Posterior cingulate gyrus (tissue), 11 donors: ENCODE measurements at places on chromosomes 6 and 20.

DNA sequence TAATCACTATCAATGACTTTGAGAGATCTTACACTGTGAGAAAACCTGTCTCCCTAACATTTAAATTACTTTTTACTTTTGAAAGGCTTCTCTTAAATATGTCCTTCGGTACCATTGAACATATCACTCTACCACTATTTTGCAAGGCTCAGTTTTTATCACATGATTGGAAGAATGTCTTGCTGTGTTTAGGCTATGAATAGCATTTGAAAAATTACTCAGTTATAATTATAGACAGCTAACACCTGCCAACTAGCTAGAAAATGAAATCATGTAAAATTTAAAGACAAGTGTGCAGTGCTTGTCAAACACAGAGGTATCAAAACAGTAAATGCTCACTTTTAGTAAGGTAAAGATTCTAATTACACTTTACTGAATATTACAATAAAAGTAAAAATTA, 11.0 kb downstream of the SESN1 start:
- no peak for DNase-seq

DNA sequence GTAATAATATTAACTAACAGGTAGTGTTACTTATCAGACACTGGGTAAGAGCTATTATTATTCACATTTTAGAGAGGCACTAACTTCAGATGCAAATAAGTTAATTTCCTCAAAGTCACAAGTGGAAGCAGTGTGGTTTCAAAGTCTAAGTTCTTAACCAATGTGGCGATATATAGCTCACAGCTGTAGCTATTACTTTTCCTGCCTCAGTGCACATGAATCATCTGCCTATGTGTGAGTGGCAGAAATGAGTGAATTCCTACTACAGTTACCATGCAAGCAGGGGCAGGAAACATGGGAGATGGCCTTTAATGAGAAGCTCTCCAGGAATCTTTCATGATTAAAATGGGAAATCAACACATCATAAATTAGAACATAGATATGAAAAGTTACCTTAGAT, 126.2 kb upstream of the EYA4 start:
- no peak for DNase-seq

GRCh38 chr6:11947575-11947974, 64.5 kb upstream of the HIVEP1 start:
- no peak for DNase-seq

DNA sequence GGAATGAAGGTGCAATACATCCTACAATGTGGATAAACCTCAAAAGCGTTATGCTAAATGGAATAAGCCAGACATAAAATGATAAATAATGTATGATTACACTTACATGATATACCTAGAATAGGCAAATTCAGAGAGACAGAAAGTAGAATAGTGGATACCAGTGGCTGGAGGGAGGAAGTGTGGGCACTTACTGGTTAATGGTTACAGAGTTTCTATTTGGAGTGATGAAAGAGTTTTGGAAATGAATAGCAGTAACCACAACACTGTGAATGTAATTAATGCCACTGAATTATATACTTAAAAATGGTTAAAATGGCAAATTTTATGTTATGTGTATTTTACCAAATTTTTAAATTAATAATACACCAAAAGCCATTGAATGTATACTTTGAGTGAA, 71.4 kb upstream of the CST7 start:
- no peak for DNase-seq

- DNase-seq = no peak
Observed at GRCh38 chr6:166437661-166438060, 54.9 kb upstream of the MPC1 start.

- DNase-seq = peak; percentile 86
Observed at GRCh38 chr6:144094731-144095133, 641 bp downstream of the SF3B5 start.

DNA sequence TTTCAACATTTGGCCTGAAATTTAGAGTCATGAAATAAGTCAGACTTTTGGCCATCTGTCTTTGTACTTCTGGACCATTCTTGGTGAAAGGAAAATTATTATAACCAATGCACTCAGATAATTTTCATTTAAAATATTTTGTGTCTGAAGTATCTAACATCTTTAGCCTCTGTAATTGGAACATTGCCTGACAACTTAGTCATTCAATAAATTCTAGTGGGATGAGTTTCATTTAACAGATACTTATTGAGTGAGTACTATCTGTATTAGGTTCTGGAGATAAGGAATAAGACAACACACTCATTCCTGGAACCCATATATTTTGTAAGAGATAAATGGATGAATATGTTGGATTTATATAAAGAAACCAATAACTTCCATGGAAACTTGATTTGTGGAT, 536.0 kb downstream of the BCKDHB start:
- DNase-seq = no peak

- DNase-seq = no peak
Observed at GRCh38 chr6:131813991-131814390, 6.2 kb downstream of the ENPP1 start.

DNA sequence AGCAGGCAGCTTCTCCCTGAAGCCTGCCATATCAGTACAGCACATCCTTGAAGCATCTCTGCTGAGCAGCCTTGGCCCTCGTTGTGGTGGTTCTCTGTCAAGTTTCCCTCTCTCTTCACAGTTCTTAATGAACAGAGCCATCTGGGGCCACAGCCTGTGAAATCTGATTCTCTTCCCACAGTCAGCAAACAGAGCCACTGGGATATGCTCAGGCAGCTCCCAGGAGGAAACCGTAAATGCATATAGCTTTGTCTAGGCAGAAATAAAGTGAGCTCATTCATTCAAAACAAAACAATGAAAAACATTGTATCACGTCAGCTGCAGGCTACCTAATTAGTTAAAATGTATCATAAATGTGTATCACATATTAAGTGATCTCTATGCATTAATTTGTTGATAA, 80.3 kb downstream of the TBC1D7 start:
- DNase-seq = peak; percentile 33

GRCh38 chr6:136582711-136583471, 32.7 kb upstream of the MAP7 start:
- no peak for DNase-seq

DNA sequence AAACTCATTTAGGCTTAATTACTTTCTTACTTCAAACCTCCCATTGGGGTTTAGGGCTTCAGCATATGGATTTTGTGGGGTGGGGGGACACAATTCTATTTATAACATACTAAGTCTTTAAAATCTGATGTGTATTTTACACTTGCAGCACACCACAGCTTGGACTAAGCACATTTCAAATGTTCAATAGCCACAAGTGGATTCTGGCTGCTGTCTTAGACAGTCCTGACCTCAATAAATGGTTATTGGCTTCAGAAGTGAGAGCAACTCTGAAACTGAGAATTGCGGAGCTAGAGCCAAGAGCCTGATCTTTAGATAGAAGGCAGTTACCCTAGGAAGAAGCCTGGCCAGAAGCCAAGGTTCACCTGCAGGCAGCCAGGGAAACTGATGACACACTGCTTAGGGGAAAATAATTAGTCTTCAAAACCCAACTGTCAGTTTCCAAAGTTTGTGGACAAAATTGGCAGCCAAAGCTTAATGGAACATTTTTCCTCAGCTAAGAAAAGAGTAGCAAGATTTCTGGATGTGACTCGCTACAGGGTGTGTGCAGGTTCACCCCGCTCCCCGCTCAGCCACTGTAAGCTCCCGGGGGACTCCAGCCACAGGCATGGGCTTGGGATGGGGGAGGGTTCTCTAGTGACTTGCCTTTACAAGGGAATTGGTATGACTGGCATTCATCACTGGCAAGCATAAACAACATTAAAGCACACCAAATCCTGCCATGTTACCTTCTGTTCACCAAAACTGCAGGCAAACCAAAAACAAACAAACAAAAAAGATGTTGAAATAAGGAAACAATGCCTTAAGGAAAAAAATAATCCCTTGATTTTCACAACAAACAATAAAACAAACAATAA, 219.8 kb downstream of the TFAP2A start:
- DNase-seq = no peak

GRCh38 chr6:72748759-72749158, 126.9 kb downstream of the KCNQ5 start:
- no peak for DNase-seq

DNA sequence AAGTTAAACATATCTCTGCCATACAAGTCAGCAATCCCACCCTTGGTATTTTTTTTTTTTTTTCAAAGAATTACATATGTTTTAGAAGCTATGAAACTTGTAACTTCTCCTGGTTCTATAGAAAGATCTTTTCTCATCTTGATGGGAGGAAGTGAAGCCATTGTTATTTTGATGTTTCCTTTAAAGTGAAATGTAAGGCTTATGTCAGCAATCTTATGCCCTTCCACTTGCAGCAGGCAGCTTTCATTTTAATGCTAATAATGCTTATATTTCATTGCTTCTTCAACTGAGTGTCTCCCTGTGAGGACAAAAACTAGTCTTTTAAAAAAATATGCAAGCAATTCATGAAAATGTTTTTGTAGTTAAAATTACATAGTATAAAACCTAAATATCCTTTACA, 1614.7 kb downstream of the KHDRBS2 start:
- DNase-seq = no peak

- no peak for DNase-seq
Observed at GRCh38 chr6:133699741-133700385, 189.1 kb upstream of the TCF21 start.

DNA sequence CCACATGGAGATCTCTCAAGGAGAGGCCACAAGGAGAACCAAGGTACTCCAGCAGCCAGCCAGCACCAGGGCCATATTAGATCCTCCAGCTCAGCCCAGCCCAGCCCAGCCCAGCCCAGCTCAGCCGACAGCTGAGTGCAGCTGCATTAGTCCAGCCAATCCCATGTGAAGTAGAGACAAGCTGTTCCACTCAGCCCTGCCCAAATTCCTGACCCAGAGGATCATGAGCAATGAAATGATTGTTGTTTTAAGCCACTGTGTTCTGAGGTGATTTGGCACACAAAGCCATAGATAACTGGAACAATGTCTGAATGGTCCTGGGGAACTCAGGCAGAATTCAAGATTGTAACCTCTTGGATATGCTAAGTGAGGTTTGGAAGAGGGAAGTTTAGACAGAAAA, 59.5 kb upstream of the BMP2 start:
- DNase-seq = no peak

DNA sequence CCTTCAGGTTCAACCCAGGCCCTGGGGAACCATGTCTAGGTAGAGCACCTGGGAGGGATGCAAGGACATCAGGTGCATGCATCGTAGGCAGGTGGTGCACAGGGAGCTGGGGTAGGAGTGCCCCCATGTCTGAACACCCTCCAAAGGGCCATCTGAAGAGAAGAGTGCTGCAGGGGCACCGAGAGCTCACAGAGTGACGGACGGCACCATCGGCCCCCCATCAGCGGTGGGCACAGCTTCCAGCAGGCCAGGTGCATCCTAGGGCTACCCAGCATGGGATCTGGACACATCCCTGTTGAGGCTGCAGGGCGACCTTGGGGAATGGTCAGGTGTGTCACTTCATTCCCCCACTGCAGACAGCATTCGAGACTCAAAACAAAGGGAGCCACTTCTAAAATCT, 138.3 kb upstream of the CDH4 start:
- peak; percentile 62 for DNase-seq

DNA sequence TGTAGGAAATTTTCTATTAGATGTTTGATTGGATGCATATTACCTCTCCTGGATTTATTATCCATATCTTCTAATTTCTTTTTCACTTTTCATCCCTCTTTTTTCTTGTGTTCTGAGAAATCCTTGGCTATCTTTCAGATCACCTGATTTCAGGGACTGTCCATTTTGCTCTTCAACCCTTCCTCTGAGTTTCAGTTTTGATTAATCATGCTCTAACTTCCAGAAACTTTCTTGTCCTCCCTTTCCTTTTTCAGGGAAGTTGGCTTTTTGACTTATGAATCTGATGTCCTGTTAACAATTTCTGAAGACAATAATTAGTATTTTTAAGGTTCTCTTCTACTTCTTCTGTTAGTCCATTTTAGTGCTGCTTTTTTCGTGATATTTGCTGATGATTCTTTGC, 79.1 kb downstream of the FKBP5 start:
- no peak for DNase-seq

DNA sequence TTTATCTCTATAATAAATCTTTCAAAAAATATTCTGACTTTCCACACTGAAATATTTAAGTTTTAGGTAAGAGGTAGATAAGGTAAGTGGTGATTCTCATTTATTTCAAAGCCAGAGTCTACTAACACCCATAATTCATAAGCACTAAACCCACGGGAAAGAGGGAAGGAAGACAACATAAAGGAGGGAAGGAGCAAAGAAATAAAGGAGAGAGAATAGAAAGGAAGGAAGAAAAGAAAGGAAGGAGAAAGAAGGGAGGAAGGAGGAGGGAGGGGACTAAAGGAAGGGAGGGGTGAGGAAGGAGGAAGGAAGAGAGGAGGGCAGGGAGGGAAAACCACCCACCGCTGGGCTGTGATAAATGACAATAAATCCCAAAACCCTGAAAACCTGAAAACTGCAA, 25.2 kb downstream of the MAP3K5 start:
- no peak for DNase-seq

GRCh38 chr6:147392917-147393625, 115.4 kb upstream of the SAMD5 start:
- DNase-seq = no peak

DNA sequence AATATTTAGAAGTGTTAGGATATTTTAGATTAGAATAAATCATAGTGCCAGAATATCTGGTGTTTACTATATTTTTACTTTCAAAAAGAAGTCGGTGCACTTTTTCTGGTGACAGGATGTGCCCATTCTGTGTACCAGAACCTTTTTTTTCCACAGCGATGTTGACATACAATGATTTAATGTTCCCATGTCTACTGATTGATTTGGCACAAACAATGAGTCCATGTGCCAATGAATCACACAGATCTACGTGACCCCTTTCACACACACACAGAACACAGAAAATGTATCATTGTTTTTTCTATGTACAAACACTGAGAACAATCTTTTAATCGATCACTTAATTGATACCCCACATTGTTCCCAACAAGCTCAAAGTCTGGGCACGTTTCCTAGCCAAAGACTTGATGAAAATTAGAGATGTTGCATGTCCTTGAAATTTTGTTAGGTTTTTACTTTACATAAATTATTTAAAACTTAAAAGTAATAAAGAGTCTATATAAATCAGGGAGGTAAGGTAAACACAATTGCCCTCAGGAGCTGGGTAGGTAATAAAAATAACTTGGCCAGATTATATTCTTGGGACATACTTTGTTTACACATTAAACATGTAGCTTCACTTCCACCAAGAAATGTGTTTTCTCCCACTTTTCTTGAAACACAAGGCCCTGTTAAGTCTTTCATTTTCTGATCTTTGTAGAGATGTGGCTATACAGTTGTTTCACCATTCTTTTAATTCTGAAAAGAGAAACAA, 36.4 kb upstream of the SOX4 start:
- DNase-seq = no peak
